HuH-7.5 (cell line): ENCODE measurements at places on chromosomes 5 and 9.

DNA sequence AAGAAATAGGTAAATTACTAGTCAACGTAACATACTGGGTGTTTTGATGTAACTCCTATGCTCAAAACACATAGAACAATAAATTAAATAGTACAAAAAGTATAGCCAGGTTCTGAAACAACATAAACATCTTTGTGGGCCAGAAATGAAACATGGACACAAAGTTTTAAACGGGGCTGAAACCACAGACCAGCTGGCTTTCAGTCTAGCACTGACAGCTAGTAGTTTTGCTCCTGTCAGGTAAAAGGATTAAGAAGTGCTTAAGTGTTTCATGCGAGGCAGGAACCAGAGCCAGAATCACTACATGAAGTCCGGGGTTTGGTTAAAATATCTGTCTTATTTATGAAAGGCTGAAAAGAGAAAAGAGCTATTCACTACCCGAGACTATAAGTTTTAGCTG is 19.5 kb downstream of the DCAF10 start:
- DNase-seq, result no peak

GRCh38 chr9:134195558-134195957 is 31.2 kb upstream of the RNU6ATAC start:
- DNase-seq, result no peak

DNA sequence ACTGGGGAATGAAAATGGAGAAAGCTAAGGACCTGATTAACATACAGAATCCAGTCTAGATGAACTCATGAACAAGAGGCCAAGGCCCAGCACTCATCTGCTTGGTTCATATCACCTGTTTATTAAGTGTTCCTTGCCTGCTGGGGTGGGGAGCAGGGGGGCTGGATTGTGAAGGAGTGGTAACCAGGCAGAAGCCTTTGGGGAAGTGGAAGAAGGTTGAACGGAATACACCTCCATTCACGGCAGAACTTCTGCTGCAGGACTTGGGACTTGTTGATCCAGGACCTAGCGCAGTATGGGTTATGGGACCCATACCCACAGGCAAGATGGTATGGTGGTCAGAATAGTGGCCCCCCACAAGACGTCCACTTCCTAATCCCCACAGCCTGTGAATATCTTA is 8.8 kb upstream of the SEPTIN8 start:
- no peak for DNase-seq

DNA sequence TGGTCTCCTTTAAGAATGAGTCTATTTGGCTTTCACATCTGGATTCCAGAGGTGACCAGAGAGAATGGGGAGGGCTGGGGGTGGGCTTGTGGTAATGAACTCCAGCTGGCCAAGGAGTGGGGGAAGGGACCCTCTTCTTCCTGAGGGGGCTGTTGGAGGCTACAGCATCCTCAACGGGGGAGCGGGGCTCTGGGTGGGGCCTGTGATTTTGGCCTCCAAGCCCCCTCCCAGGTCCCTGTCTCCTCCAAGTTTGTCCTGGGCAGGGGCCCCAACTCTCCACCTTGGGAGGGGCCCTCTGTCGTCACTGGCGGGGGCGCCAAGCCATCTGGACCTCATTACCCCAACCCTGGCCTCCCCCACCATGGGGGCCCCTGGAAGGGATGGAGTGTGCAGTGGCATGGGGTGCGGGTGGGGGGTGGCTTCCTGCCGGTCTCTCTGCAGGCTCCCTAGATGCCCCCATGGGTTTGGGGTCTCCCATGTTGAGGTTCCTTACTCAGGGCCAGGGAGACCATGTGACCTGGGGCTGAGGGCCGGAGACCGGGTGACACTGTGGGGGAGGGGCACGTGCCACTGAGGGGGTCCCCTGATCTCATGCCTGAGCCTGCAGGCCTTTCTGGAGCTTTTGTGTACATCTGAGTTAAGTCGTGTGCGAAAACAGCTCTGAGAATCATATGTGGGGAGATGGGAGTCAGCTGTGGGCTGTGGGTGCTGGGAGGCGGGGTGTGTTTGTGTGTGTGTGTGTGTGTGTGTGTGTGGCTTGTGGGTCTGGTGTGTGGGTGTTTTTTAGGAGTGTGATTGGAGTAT is 32.4 kb downstream of the GOLGA2 start:
- no peak for DNase-seq

DNA sequence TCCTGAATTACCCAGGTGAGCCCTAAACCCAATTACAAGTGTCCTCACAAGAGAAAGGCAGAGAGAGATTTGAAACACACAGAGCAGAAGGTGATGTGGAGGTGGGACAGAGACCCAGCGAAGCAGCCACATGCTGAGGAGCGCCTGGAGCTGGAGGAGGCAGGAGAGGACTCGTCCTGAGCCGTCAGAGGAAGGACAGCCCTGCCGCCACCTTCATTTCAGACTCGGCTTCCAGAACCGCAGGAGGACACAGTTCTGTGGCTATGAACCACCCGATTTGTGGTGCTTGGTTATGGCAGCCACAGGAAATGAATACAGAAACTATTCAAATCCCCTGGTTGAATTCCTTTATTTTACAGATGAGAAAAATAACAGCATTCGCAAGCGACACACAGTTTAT is 16.4 kb upstream of the FBP1 start:
- no peak for DNase-seq

DNA sequence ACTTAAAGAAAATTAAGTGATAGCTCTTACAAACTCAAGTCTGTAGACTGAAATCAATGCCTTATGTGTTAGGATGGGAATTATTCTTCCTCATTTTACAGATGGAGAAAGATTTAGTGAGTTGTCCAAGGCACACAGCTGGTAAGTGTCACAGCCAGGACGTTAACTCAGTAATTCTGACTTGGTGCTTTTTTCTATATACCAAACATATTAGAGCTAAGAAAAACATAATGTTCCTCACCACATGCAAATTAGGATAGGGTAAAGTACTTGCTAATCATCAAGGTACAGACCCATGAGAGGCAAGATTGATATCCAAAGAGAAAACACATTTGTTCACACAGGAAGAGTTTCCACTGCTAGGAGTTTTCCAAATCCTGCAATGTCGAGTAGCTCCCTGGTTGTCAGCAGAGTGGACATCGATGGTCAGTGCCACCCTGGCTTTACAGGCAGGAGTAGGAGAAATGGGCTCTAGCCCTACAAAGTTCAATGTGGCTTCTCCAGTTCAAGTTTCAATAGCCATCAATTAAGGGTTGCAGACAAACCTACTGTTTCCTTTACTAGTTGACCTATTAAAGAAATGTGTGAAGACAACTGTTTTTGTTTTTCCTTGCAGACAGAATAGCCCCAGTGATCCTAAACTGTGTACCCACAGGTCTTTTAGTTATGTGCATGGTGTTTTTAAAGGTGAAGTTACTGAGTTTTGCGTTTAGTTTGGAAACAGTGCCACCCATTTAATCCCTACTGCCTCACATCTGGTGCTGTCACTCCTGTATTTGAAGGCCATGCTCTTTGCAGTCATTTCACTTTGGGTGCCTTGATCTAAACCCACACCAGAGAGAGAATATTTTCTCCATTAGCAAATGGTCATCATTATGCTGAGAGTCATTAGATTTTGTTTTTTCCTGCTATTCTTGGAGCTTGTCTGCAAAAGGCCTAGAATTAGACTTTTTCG is 460.8 kb upstream of the SMARCA2 start:
- DNase-seq, result no peak

GRCh38 chr5:39934830-39935229 is 510.1 kb upstream of the DAB2 start:
- DNase-seq, result no peak

DNA sequence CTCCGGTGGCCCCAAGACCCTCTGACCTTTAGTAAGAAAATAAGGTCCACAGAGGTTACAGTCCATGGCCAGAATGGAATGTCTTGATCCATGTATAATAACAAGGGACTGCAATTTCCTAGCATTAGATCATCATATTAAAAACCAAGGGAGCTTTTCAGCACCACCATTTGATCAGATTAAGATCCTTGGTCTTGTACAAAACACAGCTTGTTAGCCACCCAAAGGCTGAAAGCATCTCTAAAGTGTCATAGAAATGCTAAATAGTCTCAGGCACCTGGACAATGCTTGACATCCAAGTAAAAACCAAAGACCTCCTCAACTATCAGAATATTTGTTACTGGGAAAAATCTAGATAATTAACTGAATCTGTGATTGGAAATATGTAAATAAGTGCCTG is 50.3 kb upstream of the VPS13A start:
- no peak for DNase-seq

- DNase-seq, result no peak
Observed at GRCh38 chr9:18504707-18505106, 30.8 kb downstream of the ADAMTSL1 start.

DNA sequence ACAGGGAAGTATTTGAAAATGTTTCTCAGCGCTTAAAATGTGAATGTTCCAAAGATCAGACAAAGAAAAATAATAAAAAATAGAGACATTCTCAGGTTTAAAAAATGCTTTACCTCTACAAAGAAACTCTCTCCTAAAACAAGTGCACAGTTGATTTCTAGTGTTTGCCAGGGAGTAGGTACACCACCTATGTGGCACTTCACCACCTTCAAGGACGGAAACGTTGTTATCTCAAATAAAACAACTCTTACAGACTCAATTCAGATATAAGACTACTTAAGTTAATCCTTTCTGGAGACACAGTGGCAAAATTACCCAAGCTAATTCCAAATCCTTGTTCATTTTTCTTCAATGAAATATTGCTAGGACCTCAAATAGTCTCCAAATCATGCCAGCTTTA is 286.4 kb upstream of the ISL1 start:
- no peak for DNase-seq

- no peak for DNase-seq
Observed at GRCh38 chr5:83924171-83924570, 203.5 kb upstream of the HAPLN1 start.

DNA sequence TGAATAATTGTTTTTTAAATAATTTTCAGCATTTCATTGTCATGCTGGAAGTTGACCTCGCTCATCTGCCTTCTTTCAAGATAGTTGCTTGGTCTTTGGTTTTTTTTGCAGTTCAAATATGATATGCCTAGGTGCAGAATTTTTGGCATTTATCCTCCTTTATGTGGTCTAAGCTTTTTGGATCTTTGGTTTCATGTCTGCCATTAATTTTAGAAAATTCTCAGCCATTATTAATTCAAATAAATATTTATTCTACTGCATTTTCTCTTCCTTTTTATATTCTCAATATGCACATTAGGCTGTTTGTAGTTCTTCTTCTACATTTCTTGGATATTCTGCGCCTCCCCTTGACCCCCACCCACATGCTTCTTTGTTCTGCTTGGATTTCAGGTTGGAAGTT is 63.6 kb downstream of the PHF2 start:
- DNase-seq, result no peak

DNA sequence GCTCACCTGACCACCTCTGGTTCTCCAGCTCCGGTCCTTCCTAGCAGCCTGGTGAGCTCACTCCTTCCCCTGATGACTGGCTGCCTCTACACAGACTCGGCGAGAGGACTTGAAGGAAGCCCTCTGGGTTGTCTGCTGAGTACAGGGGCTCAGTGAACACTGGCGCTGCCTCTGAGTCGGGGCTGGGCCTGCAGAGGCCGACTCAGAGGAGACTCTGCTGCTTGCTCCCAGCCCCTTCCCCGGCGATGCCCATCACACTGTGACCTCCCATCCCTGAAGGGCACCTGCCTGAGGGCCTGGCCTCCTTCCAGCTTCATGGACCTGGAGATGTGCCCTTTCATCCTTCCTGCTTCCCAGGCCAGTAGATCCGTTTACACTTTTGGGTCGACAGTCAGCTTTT is 22.0 kb downstream of the CRB2 start:
- DNase-seq, result no peak

DNA sequence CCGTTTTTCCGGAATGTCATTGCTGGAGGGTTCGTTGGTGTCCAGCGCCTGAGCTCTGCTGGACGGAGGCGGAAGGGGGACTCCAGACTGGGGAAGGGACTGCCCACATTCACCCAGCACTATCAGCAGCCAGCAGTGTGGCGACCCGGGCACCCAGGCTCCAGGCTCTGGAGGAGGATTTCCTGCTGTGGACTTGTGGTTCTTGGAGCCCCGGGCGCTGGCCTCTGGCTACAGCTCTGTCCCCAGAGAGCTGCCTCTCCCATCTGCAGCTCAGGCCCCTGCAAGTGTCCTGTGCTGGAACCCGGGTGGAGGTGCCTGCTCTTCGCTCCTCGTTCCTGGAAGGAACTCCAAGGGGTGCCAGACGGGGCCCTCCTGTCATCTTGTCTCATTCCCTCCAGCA is 152.6 kb downstream of the RGS3 start:
- DNase-seq, result no peak

DNA sequence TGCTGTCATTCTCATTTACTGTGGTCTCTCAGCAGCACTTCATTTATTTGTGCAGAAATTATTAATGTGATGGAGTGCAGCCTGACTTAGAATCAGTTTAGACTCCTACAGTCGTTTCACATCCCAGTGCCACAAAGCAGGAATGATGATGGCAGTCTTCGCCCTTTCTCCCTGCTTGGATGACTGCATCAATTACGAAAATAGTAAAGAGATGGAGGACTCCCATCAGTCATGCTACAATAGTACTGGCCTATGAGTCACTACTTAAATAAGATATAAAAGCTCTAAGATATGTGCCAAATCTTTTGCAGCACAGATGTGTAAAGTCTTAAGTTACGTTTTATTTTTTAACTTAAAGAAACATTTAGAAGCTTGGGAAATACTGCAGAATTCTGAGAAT is 263.9 kb downstream of the CHSY3 start:
- DNase-seq, result no peak

DNA sequence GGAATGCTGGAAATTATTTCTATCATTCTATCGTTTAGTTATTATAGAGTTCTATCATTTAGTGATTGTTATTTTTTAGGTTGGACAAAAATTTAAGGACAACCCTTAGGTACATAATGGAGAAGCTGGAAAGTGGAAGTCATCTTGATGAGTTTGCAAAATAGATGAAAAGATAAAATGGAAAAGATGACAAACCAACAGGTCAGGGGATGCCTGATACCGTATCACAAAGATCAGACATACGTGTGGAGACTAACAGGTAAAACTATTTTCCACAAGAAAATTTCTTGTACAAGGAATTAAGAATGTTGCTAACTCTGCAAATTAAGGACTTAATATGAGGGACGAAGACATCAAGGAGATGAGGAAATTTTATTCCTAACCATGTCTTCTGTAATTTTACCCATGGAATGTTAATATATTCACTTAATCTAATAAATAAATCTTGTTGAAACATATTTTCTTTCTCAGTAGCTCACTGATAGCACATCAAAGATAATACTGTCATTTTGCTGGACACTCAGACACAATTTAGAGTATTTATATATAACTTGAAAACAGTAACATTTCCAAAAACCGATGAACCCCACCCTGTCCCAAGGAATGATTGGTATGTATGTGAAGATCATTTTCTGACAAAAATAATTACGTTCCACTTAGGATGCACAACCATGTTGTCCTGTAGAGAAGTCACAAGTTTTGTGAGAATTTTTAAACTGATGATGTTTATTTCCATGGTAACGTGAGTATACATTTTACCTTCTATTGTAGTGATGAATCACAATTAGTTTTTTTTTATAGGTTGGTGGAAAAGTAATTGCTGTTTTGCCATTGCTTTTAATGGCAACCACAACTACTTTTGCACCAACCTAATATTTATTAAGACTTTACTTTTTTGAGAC is 2.6 kb downstream of the LURAP1L start:
- DNase-seq, result no peak

DNA sequence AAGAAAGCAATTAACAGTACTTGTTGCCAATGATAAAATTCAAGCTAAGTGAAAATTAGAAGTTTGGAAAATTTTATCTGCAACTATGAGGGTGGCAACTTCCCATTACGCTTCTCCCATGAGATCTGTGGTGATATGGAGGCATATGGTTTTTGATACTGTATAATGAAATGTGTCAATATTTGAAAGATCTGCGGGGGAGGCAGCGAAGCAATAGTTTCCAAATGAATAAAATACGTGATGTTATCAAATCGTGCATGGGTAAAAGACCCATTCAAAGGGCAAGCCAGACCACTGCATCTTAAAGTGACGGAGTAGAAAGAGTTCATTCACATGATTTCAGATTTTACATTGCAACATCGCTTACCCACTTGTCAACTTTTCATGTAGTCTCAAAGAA is 20.9 kb upstream of the BOD1 start:
- no peak for DNase-seq
